ENCODE measurements at places on chromosomes 7 and 10.

GRCh38 chr7:117645481-117646165 lies 165.8 kb downstream of the CFTR start:
- no peak for DNase-seq

- DNase-seq, result no peak
Observed at GRCh38 chr7:121992068-121992467, 119.1 kb downstream of the PTPRZ1 start.

- no peak for DNase-seq
Observed at GRCh38 chr7:2484868-2485267, 8.7 kb upstream of the GRIFIN start.

- no peak for DNase-seq
Observed at GRCh38 chr7:49295146-49295545, 370.8 kb downstream of the CDC14C start.

DNA sequence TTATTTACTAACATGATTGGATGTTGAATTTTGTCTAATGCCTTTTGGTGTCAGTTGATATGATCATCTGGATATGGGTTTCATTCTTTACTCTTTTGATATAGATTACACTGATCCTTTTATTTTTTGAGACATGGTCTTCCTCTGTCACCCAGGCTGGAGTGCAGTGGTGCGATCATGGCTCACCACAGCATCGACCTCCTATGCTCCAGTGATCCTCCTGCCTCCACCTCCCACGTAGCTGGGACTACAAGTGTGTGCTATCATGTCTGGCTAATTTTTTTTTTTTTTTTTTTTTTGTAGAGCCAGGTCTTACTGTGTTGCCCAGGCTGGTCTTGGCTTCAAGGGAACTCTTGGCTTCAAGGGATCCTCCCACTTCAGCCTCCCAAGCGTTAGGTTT lies 27.1 kb downstream of the BMS1 start:
- no peak for DNase-seq

DNA sequence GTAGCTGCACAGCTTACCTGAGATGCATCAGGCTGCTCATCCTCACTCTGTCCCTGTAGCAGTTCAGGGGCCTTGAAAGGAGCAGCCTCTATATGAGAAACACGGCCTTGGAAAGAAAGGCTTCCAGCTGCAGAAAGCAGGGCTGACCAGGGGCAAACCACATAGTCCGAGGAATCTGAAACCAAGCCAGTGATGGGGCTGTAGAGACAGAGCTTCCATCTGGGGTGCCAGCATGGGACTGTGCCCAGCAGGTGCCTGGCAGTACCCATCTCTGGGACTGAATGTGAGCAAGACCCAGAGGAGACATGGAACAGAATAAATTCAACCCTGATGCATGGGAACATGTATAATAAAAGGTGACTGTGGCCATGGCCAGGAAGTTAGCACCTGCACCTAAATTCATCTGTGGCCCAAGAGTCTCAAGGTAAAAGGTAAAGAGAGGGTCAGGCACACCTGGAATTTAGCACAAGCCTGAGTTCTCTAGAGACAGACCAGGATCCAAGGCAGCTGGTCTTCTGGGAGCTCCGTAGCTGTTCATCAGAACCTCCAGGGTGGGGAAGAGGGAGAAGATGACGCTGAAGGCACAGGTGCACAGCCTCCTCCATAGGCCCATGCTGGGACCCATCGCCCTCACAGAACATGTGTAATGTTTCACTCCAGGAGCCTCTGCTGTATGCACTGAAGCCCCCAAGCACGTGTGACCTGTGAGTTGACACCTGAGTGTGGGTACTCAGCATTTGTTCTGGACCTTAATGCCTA lies 25.3 kb downstream of the FRMPD2 start:
- DNase-seq, result no peak

DNA sequence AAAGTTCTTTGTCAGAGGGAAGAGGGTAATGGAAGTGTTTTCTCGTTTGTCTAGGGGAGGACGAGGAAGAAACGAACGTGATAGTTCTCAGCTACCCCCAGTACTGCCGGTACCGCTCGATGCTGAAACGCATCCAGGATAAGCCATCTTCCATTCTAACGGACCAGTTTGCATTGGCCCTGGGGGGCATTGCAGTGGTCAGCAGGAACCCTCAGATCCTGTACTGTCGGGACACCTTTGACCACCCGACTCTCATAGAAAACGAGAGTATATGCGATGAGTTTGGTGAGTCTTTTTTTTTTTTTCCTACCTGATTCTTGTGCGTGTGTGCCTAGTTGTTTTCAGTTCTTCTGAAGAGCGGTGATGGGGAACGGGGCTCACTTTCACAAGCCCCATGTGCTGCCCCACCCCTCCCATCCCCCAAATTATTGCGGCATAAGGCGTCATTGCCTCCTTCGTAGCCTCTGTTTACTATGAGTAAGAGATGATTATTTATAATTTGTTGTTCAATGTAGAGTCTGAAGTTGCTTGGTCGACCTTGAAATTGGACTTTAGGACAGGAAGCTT lies 98.6 kb downstream of the ARID5B start:
- DNase-seq, result no peak

DNA sequence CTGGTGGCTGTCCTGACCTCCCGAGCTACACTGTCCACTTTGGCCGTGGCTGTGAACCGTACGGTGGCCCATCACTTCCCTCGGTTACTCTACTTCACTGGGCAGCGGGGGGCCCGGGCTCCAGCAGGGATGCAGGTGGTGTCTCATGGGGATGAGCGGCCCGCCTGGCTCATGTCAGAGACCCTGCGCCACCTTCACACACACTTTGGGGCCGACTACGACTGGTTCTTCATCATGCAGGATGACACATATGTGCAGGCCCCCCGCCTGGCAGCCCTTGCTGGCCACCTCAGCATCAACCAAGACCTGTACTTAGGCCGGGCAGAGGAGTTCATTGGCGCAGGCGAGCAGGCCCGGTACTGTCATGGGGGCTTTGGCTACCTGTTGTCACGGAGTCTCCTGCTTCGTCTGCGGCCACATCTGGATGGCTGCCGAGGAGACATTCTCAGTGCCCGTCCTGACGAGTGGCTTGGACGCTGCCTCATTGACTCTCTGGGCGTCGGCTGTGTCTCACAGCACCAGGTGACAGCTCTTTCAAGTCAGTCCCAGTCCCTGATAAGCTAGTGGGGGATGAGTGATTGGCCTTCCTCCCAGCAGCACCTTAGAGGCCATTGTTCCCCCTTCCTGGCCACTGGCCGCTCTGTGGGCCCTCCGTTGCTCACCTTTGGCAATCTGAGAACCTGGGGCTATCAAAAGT lies 3.0 kb downstream of the CHPF2 start:
- DNase-seq, result no peak

DNA sequence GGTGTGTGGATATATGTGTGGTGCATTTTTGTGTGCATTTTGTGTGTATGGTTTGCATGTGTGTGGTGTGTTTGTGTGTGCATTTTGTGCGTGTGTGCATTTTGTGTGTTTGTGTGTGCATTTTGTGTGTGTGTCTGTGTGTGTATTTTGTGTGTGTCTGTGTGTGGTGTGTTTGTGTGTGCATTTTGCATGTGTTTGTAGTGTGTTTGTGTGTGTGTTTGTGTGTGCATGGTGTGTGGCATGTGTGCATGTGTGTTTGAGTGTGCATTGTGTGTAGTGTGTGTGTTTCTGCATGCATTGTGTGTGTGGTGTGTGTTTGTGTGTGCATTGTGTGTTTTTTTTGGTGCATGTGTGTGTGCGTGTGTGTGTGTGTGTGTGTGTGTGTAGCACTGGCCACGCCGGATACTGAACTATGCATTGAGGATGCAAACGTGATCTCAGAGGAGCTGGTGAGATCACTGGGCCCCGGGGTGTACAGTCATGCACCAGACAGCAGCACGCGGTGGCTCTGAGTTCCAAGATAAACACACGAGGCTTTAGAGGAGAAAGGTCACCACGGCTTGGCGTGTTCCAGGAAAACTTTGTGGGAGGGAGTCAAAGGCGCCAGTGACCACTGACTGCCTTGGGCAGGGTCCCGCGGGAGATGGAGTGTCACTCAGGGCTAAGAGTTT lies 106.6 kb upstream of the SHH start:
- no peak for DNase-seq

DNA sequence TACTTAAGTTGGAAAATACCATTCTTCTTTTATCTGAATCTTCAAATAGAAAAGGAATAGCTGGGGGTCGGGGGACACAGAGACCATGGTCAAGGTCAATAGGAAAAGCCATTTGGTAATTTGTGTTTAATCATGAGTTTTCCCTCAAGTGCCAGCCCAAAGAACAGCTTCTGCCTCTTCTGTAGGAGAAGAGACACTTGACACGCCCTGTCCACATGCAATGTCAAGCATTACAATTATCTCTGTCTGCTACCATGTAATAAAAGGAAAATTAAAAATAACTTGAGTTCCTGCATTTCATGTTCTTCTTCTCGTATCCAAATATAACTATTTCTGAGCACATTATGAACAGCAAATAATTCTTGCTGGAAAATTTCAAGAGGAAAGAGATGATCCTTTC lies 241.7 kb downstream of the IPMK start:
- DNase-seq, result no peak

GRCh38 chr10:131640045-131640644 lies 260.7 kb upstream of the PPP2R2D start:
- DNase-seq, result no peak

DNA sequence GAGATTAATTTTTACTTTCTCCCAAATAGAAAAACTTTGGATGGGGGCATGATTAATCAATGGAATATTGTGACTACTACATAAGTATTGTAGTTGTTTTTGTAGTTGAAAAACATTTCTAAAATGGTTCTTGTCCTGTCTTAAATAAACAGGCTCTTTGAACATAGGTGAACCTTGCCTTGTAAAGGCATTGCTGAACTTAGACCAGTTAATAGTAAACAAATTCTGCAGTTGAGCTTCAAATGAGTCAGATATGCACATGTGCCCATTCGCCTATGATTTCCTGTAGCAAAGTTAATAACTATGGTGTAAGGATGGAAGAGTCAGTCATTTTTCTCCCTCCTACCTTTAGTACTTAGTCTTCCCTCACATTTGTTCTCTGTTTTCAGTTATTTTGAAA lies 22.6 kb downstream of the CUTC start:
- no peak for DNase-seq

- DNase-seq, result no peak
Observed at GRCh38 chr7:25675789-25676474, 447.6 kb upstream of the NPVF start.

DNA sequence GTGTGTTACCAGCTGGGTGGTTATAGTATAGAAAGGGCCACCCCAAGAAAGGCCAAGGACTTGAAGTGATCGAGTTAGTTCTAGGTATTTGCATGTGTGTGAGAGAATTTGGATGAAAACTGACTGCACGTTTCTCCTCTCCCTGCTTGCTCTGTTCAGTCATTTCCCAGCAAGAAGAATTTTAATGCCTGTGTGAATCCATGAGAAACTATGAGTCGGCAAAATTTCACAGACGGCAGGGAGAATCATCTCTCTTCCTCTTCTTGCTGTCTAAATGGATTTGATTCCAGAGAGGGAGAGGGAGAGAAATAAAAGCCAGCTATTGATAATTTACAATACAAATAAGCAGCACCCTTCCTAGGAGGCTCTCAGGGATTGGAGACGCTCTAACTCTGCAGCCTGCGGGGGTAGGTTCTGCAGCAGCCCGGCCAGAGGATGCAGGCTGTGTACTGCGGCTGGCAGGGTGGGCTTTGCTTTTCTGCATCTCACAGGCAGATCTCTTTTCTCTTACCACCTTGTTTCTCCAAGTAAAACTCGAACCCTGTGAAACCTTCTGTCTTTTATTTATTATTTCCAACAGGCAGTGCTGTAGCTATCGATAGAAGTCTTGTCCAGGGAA lies 183.6 kb downstream of the TCF7L2 start:
- no peak for DNase-seq

- DNase-seq, result no peak
Observed at GRCh38 chr7:139899328-139899955, 70.4 kb downstream of the TBXAS1 start.

DNA sequence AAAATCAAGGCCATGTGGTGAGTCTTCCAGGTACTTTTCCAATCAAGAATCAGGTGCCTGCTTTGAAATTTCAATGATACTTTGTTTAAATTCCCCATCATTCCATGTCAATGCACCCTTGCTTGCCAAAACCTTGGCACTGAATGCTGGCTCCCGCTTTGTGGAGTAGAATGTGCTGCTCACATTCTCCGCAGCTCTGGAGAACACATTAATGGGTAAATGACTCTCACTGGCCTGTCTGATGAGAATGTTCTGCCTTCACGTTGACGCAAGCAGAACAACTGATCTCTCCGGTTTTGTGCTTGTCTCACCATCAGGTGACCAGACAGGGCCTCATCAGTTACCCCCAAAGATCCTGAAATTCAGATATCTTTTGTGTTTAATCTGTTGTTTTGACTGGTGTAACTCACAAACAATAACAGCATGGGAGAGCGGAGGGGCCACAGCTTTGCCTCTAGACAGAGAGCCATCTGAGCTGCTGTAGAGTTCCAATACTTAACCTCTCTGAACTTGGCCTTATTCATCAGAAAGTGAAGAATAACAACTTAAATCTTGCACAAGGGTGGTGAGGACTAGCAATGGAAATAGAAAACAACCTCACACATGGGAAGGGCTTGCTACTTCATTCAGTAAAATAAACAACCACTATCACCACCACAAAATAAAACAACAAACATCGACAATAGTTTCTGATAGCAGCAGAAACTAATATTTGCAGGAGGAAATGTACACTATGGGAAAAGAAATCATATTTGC lies 276.9 kb upstream of the IGFBP3 start:
- DNase-seq, result no peak

GRCh38 chr7:20233362-20233761 lies 16.2 kb upstream of the MACC1 start:
- no peak for DNase-seq

DNA sequence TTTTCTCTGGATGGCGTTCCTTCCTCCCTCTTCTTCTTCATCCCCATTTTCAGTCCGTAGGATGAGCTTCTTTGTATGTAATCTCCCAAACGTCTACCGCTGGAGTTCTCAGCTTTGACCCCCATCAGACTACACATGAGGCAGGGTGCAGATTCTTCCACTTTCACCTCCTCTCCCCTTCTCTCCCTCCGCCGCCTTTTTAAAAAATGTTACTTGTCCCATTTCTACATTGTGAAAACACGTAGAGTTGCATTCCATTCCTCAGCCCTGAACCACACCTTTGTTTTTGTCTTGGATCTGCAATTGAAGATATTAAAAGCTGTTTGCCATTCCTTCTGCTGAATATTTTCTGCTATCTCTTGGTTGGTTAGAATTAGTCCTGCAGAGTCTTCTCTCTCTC lies 6.2 kb downstream of the ADIRF start:
- no peak for DNase-seq

GRCh38 chr10:17866346-17866745 lies 57.2 kb downstream of the MRC1 start:
- DNase-seq, result no peak

- no peak for DNase-seq
Observed at GRCh38 chr7:103097041-103097440, 22.1 kb downstream of the ARMC10 start.

GRCh38 chr10:71363936-71364335 lies 32.8 kb upstream of the CDH23 start:
- no peak for DNase-seq

- no peak for DNase-seq
Observed at GRCh38 chr7:28890137-28890536, 68.0 kb downstream of the TRIL start.

DNA sequence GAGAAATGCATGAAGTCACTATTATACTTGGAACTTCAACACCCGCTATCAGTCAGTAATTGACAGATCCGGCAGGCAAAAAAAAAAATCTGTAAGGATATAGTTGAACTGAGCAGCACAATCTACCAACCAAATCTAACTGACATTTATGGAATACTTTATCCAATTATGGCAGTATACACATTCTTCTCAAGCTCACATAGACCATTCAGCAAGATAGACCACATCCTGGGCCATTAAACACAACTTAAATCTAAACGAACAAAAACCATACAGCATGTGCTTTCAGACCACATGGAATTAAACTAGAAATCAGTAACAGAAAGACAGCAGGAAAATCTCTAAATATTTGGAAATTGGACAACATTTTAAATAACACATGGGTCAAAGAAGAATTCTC lies 112.7 kb downstream of the MPP7 start:
- DNase-seq, result no peak
